ENCODE measurements at places on chromosomes 5 and 9.
A peak's percentile ranks its signal among the peaks of the same experiment; 100 is the strongest.

DNA sequence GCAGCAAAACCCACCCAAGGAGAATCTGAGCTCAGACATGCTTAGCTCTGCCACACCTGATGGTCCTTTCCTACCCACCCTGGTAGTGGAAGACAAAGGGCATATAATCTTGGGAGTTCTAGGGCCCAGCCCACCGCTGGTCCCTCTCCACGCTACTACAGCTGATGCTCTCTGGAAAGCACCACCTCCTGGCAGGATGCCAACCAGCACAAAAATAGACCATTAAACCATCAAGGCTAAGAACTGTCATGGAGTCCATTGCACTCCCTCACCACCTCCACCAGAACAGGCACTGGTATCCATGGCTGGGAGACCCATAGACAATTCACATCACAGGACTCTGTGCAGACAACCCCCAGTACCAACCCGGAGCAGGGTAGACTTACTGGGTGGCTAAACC, 111.0 kb upstream of the IL7R start:
- DNase-seq = no peak

DNA sequence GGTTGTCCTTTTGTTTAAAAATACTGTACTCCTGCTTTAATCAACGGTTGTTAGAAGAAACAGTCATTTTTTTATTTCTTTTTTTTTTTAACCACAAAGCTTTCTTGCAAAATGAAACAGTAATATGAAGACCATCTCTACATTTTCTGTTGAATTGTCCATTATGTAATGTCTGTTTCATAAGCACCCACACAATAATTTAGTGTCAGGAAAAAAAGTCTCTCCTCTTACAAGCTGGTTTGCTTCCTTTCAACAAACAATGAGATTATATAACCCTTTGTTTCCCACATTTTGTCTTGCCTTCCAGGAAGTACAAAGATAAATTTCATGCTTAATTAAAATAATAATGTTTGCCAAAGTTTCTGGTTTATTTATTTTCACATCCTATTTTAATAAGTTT, 16.7 kb downstream of the CTNNAL1 start:
- no peak for DNase-seq

GRCh38 chr5:94362857-94363256, 255.5 kb downstream of the KIAA0825 start:
- DNase-seq = no peak

DNA sequence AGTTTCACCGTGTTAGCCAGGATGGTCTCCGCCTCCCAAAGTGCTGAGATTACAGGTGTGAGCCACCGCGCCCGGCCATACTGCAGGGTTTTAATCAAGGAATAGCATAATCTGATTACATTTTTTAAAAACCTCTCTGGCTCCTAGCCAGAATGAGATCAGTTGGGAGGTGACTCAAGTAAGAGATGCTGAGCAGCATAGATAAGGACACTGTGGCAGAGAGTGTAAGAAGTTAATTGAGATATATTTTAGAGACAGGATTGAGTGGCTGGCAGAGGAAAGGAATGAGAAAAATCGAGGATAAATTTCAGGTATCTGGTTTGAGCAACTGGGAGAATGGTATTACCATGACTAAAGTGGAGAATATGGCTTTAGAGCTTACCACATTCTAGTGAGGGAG, 7.3 kb upstream of the RIGI start:
- no peak for DNase-seq

DNA sequence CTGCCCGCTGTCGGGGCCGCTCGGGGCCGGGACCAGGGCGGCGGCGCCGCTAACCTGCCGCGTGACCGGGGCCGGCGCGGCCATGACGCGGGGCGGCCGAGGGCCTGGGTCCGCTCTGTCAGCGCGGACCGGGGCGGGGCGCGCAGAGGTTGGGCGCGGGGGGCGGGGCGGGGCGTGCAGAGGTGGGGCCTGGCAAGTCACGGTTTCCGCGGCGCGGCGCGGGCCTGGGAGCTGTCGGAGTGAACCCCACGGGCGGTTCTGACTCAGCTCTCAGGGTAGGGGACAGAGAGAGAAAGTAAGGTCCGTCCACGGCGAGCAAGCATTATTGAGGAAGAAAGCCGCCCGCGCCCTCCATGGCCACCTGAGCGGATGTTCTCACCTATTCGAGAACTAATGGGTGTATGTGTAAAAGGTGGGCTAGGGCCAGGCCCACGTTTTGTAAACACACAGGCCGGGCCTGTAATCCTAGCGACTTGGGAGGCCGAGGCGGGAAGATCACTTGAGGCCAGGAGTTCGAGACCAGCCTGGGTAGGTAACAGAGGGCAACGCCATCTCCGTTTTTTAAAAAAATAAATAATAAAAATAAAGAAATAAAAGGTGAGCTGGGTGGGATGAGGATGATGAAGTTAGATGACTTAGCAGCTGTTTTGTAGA, at the start of gene PRXL2C:
TSS of gene PRXL2C (minus strand) at position 120 of the 654 bp plus-strand sequence. CDS start at position 84, 36 bp downstream.
- peak; percentile 57 for DNase-seq

DNA sequence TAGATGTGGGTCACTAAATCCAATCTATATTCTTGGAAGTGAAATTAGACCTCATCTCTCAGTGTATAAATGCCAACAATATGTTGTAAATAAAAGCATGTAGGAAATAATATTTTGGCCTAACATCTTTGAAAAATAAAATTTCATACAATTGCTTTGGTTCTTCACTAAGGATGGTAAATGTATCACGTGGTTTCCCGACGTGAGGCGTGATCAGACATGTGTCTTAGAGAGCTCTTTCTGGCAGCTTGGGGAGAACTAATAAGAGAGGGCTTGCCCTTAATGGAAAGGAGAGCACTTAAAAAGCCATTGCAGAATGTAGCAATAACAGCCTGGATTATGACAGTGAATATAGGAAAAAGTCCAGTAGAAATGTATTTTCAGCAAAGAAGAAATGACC, 602.6 kb downstream of the CDH12 start:
- no peak for DNase-seq

GRCh38 chr9:16775330-16775729, 95.1 kb downstream of the BNC2 start:
- DNase-seq = no peak

DNA sequence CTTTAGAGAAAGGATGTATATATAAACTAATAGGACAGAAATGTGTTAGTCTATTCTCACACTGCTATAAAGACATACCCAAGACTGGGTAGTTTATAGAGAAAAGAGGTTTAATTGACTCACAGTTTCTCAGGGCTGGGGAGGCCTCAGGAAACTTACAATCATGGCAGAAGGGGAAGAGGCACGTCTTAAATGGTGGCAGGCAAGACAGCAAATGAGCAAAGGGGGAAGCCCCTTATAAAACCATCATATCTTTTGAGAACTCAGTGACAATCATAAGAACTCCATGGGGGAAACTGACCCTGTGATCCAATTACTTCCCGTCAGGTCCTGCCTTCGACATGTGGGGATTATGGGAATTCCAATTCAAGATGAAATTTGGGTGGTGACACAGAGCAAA, 8.8 kb upstream of the RICTOR start:
- DNase-seq = no peak

GRCh38 chr9:37922363-37923117, 18.6 kb upstream of the SLC25A51 start:
- no peak for DNase-seq

GRCh38 chr5:39208471-39208870, 10.9 kb downstream of the FYB1 start:
- DNase-seq = no peak

- DNase-seq = no peak
Measured at GRCh38 chr5:111703662-111704061, 53.3 kb downstream of the NREP start.

DNA sequence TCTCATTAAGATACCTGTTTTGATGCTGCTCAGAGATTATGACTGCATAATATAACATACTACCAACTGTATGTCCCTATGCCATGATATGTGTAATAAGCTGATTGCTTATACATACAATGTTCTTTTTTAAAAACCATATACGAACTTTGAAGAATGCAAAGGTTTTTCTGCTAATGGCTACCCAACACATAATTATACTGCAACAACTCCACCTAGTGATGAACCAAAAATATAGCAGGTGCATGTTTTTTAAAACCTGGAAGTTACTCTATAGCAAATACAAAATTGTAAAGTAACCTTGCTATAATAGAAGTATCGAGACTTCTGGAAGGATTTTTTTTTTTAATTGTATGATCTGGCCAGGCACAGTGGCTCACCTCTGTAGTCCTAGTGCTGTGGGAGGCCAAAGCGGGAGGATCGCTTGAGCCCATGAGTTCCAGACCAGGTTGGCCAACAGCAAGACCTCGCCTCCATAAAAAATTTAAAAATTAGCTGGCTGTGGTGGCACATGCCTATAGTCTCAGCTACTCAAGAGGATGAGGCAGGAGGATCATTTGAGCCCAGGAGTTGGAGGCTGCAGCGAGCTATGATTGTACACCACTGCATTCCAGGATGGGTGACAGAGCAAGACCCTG, 49.1 kb downstream of the HOMER1 start:
- no peak for DNase-seq

GRCh38 chr9:93121316-93122241, 12.5 kb downstream of the NINJ1 start:
- no peak for DNase-seq

GRCh38 chr5:146971401-146971800, 92.8 kb upstream of the PPP2R2B start:
- no peak for DNase-seq

DNA sequence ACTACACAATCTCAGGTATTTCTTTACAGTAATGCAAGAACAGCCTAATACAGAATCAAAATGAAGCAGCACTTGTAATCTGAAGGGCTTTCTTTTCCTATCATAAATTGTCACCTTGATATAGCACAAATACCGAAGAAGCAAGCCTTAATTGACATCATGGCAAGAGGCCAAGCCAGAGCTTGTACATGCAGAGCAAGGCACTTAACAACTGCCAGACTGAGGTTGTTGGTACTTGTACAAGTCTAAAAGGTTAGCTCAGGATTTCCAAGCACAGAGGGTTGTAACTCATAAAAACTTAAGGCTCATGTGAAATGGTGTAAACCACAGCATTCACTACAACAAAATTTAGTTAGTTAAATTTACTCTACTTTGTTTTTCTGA, 158.8 kb upstream of the SPEF2 start:
- no peak for DNase-seq

GRCh38 chr5:77333036-77333435, 122.6 kb downstream of the PDE8B start:
- no peak for DNase-seq

DNA sequence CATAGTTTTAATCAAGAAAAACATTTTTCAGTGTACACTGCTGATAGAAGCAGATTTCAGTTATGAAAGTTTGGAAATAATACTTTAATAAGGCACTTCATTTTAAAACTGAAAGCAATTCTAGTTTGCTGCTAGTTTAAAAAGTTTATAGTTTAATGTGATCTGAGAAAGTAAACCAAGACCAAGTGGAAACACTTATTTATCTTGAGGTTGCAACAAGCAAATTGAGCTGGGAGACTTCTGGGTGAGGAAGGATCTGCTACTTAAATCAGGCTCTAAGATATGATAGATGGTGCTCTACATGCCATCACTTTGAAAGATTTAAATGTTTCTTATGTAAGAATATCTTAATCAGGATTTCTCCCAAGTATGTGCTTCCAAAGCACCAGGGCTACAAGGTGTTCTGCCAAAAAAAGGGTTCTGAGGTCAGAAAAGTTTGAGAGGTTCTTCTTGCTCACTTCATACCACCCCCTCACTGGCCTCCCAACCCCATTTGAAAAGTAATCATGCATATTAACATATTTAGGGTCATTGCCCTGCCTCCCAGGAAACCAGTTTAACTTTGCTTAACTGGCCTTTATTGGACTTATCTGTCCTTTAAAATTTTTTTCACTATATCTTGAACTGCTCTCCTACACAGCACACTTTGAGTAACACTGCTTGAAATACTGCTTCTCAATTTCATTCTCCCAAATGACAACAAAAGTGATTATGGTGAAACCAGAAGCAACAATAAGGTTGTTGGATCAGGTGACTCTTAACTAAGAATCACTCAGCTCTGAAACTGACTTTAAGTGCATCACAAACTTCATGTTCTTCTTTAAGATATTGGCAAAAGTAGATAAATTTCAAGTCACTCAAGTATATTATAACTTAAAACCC, 15.5 kb downstream of the SLC44A1 start:
- DNase-seq = no peak

GRCh38 chr5:154058055-154059038, 19.6 kb downstream of the MFAP3 start:
- no peak for DNase-seq

DNA sequence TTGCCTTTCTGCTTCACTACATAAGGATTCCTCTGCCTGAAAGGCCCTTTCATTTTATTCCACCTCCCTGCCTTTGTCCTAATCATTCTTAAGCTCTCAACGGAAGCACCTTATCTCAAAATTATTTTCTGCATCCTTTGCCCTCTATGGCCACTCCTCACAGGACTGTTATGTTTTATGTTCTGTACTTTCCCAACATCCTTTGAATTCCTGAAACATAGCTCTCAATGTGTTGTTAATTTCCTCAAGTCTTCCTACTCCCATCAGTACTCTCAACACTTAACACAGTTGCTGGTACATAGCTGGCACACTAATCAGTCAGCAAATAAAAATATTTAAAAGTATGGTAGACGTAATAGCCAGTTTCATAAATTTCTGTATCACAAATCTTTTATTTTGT, 193.0 kb downstream of the RFX3 start:
- no peak for DNase-seq

DNA sequence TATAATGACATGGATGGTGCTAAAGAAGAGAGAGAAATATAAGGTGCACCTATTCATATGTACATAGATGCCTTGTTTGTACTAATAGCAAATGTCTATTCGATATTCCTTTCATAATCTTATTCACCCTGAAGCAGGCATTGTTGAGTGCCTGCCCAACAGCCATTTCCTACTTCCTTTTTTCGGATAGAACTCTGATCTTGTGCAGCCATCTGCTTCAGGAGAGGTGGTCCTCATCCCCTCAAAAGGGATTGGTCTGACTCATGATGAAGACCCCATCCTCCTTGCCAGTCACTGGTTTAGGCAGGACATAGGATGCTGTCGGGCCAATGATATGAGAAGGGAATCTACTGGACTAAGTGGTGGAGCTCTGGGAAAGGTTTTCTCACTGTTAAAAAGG, 8.4 kb upstream of the RANBP3L start:
- DNase-seq = no peak

- no peak for DNase-seq
Measured at GRCh38 chr9:121133104-121133816, 58.5 kb downstream of the CNTRL start.

GRCh38 chr9:87665505-87665904, 60.4 kb upstream of the CTSL start:
- no peak for DNase-seq

DNA sequence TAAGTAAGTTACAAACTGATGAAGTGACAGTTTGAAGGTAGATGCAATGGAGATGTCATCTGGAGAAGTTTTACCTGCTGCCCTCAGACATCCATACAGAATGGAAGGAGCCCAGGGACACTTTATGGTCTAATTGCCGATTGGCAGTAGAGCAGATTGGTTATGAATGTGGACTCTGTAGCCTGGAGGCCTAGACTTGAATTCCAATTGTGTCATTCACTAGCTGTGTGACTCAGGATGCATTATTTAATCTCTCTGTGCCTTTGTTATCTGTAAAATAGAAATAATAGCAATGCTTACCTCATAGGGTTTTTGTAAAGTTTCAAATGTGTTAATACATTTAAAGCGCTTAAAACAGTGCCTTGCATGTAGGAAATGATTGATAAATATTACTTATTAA, 5.2 kb upstream of the TCERG1 start:
- DNase-seq = no peak

Data from hypothalamus (tissue), 51 donors.